ENCODE measurements at places on chromosomes 5 and 9.

DNA sequence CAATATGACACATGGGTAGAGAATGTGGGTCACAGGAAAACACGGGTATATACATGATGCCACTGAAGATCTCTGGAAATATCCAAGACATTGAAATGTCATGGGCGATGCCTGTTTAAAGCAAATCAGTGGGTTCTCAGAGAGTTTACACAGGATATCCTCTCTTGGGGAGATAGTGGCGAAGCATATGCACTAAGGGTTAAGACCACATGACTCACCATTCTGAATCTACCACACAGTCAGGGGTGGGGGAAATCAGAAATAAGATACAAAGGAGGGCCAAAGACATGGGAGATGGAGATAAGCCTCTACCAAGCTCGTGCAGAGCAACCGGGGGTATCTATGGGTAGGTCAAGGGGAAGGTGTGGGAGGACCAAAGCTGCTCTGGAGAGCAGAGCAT lies 58.8 kb downstream of the SH3PXD2B start:
- DNase-seq, result no peak

GRCh38 chr9:114929201-114929600 lies 1.2 kb downstream of the TNFSF8 start:
- no peak for DNase-seq

DNA sequence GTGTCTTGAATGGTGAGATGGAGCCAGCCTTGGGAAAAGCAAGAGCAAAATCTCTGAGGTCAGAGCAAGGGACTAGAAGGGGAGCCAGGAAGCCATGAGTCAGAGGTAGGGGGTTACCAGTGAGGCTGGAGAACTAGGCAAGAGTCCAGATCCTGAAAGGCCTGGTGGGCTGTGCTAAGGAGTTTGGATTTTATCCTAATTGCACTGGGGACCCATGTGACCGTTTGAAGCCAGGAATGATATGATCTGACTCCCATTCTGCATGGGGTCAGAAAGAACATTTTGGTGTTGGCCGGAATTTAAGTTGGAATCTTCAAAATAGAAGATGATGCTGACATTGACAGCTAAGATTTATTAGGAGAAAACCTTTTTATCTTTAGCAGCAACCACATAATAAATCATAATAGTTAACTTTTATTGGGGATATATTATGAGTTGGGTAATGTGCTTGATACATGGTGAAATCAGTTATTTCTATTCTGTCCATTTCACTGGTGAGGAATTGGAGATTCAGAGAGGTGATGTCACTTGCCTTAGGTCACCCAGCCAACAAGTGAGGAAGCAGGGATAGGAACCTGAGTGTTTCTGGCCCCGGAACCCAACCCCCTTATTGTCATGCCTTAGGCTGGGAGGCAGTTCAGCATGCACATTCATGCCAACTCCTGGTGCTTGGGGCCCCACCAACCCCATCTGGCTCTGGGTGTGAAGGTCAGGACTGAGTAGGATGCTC lies 61.5 kb upstream of the RARS1 start:
- no peak for DNase-seq

DNA sequence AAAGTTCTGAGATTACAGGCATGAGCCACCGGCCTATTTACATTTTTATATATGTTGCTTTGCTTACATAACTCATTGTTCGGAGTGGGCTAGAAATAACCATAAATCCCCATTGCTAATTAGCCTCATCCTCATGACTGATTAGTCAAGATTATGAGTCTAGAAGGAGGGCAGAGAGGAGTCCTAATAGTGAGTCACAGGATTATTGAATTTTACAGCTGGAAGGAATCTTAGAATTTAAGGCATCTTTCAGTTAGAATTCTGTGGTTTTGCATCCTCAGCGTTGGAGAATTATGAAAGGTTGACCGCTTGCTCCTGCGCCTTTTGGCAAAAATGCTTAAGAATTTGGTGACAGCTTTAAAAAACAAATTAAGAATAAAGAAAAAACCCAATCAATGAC lies 2.6 kb upstream of the PBX3 start:
- no peak for DNase-seq

- peak; percentile 16 for DNase-seq
Observed at GRCh38 chr5:154923441-154924430, 14.3 kb downstream of the GEMIN5 start.

DNA sequence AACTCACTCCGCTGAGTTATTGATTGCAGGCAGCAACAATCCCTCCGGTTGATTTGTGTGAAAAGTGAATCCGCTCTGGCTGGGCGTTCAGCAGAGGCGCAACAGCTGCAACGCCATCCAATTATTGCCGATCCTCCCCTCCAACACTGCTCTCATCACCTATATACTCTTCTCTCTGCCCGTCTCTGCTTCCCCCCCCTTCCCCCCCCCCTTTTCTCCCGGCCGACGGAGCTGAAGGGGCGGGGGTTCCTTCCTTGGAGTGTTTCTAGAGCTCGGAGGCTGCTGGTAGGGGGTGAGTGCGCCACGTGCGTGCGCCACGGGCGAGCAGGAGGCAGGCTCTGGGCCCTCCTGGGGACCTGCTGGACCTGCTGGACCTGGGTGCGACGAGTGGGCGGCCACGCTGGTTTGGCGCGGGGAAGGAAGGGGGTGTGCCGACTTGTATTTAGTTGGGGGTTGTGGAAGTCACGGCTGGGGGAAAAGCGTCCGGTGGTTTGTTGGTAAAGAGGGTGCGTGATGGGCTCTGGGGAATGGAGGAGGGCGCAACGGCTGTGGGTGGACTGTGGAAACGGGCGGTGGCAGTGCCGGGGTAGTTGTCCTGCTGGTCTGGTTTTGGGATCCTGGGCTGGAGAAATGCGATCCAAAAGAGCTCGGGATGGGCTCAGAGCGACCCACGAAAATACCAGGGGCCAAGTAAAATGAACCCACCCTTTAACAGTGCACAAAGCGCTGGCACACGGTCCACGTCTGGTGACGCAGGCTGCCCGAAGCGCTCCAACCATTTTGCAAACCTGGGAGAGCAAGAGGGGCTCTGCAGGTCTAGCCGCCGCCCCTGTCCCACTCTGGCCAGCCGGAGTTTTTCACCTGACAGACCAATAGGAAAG lies 6.4 kb upstream of the MEF2C start:
- DNase-seq, result no peak

GRCh38 chr5:1108865-1109174 lies 3.0 kb downstream of the SLC12A7 start:
- no peak for DNase-seq

DNA sequence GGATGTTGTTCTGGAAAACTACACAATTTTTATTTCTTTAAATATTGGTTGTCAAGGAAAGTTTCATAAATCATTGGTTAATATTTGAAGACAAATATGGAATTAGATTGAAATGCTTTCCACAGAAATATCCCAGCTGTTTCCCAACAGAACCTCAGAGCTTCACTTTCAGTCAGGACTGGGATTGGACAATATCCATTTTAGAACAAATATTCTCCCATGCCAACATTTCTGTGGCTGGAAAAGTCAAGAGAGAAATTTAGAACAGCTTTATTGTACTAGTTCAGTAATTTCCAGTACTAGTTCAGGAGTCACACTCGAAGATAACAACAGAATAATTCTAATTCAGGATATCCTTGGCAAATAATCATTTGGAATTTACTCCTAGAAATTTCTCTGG lies 116.1 kb upstream of the TUT7 start:
- DNase-seq, result no peak

- no peak for DNase-seq
Observed at GRCh38 chr5:38603691-38604090, 47.2 kb upstream of the LIFR start.

- no peak for DNase-seq
Observed at GRCh38 chr9:11893331-11893730, 799.9 kb upstream of the TYRP1 start.

GRCh38 chr5:173324115-173325001 lies 3.9 kb downstream of the STC2 start:
- no peak for DNase-seq

- peak; percentile 74 for DNase-seq
Observed at GRCh38 chr9:21812946-21813568, 10.6 kb downstream of the MTAP start.

DNA sequence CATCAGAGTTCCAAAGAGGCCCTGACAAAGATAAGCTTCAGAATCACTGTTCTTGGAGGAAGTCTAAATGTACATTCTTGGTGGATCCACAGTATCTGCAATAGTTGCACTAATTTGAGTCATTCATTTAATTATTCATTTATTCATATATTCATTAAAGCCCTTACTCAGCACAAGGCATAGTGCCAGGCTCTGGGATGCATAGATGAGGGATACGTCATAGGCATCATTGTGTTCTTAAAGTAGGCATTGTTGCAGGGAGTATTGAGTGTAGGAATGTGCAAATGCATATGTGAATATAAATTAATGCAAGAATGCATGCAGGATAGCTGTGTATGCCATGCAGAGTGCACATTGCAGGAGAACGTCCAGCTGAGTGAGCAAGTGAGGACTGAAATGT lies 100.7 kb downstream of the DRD1 start:
- no peak for DNase-seq
